ENCODE measurements at places on chromosomes 1 and 21.

DNA sequence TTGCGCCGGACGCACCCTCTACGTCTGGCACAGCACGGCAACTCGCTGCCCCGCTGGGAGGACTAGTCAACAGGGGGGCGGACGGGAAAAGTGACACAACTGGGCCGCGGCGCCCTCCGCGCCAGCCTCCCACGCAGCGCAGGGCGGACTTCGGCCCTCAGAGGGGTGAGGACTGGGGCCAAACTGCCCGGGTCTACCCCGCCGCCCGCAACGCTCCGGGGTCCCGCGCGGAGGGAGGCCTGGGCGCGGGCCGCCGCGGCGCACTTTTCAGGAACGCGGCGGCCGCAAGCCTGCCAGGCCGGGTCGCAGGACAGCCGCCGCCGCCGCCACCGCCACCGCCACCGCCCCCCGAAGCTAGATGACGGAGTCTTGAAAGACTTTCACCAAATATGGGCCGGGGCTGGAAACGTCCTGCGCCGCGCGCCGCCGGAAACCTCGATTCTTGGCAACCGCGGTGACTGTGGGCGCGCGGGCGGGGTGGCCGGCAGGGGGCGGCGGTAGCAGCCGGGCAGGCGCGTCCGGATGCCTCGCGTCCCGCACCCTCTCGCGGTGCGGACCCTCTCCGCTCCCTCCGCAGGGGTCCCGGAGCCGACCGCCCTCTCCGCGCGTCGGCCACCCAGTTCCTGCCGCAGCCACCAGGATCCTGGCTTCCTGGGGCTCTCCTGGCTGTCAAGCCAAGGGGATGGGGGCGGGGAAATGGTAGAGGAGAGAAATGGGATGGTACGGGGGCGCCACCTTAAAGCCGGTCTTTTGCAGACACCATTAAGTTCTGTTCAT, 3.7 kb upstream of the CCN1 start:
- peak; percentile 93 for DNase-seq

- DNase-seq = no peak
These were observed 921.5 kb downstream of the KCNT2 start for GRCh38 chr1:195686764-195687163.

DNA sequence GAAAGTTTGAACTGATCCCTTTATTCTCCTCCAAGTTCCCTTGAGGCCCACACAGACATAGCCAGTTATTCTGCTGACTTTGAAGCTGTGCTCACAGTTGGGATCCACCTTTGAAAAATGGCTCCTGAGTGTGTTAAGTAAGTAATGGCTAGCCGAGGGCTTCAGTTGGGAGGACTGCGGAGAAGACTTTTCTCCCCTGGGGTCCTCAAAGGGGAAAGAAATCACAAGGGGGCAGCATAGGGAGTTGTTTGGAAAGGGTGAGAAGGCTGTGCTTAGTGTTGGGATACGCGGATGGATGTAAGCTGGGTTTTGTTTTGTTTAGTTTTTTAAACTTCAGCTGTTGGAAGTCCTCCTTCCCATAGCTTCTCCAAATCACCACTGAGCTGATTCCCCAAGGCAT, 8.3 kb downstream of the PGM1 start:
- no peak for DNase-seq

DNA sequence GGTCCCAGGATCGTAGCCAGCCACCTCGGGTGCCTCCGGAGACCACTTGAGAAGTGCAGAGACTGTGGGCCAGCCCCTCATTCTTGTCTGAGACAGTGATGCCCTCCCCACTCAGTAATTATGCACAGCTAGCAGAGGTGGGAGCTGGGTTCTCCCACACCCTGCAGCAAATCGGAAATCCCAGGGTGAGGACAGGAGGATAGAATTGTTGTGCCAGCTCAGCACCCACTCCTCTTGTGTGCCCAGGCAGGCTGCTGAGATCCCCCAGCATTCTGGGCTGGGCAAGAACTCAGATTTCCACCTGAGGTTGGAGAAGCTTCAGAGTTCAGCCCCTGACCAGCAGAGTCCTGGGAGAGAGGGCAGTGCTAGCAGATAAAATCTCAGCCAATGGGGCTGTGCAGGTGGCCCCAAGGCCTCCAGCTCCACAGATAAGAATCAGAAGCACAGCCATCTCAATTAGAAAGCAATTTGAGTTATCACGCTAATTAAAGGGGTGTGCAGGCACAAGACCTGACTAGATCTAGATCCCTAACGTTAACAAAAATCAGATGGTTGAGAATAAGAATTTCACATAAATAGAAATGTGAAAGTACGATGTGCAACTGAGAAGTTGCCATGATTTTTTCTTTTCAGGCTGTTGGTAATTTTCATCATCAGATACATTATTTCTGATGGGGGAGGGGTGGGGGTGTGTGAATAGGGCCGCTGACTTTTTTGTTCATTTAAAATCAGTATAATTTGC, 45.5 kb upstream of the IRF2BP2 start:
- DNase-seq = no peak

- no peak for DNase-seq
These were observed 125.2 kb downstream of the MAGI3 start for GRCh38 chr1:113515498-113515897.

All from fibroblast of skin of abdomen (primary cell).